ENCODE measurements at places on chromosomes 6 and 20.

DNA sequence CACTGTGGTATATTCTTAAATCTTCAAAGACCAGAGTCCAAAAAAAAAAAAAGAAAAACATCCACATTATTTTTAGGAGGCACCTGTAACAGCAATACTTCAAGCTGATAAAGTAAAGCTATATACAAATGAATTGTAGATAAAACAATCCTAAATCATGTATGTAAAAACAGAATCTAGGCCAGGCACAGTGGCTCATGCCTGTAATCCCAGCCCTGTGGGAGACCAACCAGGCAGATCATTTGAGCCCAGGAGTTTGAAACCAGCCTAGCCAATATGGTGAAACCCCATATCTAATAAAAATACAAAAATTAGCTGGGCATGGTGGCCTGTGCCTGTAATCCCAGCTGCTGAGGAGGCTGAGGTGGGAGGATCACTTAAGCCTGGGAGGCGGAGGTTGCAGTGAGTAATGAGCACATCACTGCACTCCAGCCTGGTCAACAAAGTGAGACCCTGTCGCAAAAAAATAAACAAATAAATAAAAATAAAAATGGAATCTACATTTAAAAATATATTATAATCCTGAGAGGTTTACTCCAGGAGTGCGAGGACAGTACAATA lies 7.3 kb downstream of the NAPB start:
- DNase-seq, result no peak

DNA sequence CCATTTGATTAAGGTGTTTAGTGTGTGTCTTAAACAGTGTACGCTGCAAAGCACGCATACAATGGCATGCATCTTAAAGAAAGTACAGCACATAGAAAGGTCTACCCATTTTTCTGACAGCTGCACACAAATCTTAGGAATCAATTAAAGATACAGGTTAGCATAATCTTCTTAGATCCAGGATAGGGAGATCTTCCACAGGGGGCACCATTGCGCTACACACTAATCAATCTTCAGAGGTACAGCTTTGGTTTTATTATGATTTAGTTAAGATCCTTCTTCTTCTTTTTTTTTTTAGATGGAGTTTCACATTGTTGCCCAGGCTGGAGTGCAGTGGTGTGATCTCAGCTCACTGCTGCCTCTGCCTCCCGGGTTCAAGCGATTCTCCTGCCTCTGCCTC lies 63.7 kb upstream of the BEND3 start:
- no peak for DNase-seq

- no peak for DNase-seq
Observed at GRCh38 chr20:57294550-57294949, 28.1 kb upstream of the BMP7 start.

DNA sequence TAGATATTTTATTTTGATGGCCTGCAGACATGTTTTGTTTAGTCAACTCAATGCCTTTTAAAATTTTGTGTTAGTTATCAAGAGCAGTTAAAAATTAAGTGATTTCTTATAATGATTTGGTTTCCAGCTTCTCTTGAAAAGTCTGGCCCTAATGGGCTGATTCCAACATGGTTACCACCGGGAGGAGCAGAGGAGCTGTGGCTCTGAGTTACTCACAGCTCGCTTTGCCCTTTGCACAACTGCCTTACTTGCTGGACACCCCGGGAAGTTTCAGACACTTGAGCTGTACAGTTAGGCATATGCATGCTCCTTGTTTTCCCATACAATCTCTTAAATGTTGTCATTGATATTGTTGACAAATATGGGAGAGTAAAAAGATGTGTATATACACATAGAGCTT lies 173.1 kb upstream of the MMS22L start:
- no peak for DNase-seq

- peak; percentile 73 for DNase-seq
Observed at GRCh38 chr6:6546318-6547109, 42.0 kb upstream of the LY86 start.

GRCh38 chr20:17295151-17295726 lies 68.4 kb downstream of the PCSK2 start:
- no peak for DNase-seq

DNA sequence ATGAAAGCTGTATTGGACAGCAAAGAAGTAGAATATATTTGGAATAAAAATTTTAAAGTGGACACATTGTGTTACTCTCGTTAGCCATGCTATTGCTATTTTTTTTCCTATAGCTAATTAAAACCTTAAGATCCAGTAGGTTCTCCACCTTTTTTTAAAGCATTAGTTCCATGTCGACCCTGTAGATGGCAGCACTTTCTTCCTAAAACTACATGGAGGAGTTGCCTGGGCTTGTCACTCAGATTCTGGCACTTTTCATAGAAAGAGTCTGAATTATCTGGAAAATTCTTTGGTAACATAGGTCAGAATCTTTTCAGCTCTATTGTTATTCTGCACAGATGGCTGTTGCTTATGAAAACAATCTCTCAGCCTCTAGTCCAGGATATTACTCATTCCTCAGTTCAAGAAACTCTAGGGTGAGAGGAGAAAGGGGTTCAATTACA lies 42.0 kb upstream of the ESR1 start:
- no peak for DNase-seq

- DNase-seq, result no peak
Observed at GRCh38 chr6:136319732-136320131, 30.1 kb upstream of the BCLAF1 start.

- no peak for DNase-seq
Observed at GRCh38 chr6:135002974-135003703, 51.5 kb downstream of the HBS1L start.

GRCh38 chr6:1761477-1761877 lies 151.8 kb downstream of the FOXC1 start:
- DNase-seq, result no peak

DNA sequence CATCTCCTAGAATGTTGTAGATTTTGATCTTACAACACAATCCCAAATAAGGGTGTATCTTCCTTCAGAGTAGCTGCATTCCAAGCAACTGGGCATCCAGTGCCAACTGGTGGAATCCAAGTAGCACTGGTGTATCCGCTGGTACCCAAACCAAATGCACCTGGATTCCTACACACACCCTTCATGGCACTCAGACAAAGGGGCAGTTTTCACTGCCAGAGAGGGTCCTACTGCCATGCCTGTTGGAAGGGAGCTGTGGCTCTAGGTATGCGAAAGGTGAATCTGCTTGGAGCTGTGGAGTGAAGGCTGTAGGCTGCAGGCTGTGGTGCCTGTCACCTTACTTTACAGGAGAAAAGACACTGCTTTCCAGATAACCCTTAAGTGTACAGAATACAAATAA lies 17.0 kb upstream of the CLDN20 start:
- DNase-seq, result no peak

- DNase-seq, result no peak
Observed at GRCh38 chr6:75484535-75484934, 9.1 kb downstream of the FILIP1 start.

DNA sequence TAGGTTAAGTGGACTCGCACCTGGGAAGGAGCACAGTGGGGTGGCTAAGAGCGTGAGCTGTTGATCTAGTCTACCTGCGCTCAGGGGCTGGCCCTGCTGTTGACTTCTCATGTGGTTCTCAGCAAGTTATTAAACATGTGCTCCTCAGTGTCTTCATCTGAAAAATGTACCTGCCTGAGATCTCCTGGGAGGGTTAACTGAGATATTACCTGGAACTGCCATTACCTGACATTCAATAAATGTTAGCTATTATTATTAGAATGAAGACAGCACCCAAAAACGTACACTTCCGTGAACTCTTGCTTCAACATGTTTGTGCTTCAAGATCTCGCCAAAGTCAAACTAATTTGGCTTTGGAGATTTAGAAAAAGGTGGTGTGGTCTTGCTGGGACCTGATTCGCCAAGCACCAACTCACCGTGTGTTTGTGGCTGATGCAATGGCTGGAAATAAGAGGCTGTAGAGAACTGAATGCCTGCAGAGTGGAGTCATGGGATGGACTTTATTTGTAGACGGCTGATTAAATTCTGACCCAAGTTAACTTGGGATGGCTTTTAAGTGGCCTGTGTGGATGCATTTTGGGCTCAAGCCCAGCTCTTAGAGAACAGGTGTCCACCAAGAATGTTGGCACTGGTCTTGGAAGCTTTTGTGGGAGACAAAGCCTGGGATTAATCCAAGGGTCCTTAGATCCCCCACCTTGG lies 692.9 kb downstream of the QKI start:
- no peak for DNase-seq

GRCh38 chr6:76885861-76886301 lies 577.4 kb downstream of the HTR1B start:
- DNase-seq, result no peak

DNA sequence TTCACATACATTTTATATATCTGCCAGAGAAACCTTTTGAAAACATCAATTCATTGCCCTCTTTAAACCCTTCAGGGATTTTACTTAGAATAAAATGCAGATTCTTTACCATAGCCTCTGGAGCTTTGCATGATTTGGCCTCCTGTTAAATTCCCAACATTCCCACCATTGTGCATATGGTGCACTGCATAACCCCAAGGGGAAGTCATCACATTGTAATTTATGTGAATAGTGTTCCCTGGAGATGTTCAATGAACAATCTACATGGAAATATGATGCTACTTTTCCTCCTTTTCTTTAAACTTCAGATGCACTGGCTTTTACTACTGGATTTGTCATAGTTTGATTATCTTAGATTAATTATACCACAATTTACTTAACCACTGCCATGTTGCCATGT lies 94.7 kb downstream of the PHF3 start:
- DNase-seq, result no peak

GRCh38 chr6:107115695-107116327 lies 496 bp upstream of the BEND3 start:
- peak; percentile 87 for DNase-seq

DNA sequence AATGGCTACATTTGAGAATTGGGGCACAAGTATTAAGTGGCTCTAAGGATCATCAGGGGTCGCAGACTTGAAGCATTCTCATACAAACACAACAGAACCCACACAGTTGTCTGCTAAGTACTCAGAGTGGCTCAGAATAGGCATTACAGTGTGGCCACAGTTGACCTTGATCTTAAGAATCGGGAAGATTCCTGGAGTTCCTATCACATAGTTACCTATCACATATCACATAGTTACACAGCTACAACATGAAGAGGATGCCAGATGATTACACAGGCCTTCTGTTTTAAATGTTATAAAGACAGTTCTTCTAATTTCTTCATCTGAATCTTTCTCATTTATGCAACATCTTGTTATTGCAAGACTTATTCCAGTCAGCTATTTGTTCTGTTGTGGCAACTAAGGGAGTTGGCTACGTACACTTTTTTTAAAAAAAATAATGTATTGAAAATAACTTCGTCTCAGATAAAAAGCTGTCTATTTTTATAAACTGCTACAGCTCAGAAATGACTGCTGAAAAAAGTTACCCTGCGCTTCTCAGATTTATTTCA lies 129.0 kb downstream of the REV3L start:
- no peak for DNase-seq
